Esophagus squamous epithelium (tissue), 5 donors: ENCODE measurements at places on chromosomes 7 and 10.

DNA sequence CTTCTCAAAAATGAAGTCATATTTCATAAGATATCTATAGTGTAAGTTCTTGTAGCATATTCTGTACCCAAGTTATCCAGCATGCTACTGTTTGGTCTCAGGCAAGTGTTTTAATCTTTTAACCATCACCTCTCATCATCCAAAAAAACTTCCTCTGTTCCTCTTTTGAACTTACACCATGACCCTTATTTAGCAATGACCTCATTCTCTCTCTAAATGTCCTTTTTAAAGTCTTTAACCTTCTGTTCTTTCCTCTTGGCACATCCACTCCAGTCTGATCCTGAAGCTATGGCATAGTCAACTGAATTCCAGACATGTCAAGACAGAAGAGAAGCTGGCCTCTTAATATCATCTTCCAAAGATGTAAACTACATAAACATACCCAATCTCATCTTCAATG lies 26.2 kb downstream of the PPP3CB start:
- DNase-seq, result no peak

GRCh38 chr10:90412582-90412981 lies 445.3 kb downstream of the HTR7 start:
- DNase-seq, result no peak

DNA sequence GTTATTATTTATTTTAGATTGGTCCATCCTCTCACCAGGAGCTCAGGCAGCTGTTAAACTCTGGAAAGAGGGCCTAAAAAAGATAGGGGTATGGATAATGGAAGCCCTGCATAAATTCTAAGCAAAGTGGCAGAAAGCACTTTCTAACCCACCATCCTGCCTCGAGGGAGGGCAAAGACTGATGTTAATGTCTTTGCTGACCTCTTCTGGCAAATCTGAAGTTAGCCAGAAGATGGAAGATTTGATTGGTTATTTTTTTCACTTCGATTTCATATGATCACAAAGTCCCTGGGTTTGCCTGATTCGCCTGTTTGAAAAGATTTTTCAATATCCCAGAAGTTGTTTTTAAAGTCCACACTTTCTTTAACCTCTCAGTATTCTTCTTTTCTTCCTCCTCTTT lies 24.8 kb downstream of the OR9A2 start:
- DNase-seq, result no peak

GRCh38 chr10:48941427-48942075 lies 1.9 kb upstream of the LRRC18 start:
- DNase-seq, result no peak

- DNase-seq, result no peak
These were observed 639.7 kb downstream of the AUTS2 start for GRCh38 chr7:70237831-70238575.

GRCh38 chr10:129897871-129898626 lies 66.0 kb downstream of the EBF3 start:
- no peak for DNase-seq

DNA sequence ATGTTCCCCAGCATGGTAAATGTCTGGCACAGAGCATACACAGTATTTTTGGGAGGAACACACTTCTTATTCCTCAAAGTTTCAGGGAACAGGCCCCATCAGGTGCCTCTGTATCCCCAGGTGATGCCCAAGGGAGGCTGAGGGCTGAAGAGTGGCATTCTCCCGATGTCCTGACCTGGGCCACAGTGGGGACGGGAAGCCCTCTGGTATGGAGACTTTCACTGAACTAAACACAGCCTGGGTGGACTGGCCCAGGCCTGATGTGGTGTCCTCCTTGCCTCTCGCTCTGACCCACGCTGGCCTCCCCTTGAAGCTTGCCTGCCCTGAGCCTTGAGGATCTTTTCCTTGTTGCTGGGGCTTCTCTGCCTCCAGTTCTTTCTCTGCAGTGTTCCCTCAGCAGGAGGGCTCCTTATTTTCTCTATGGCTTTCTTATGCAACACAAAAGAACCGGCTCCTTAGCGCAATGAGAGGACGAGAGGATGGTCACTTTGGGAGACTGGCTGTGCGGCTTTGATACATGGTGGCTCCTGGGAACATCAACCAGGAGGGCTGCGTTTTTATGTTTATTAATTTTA lies 157.5 kb upstream of the TNS3 start:
- no peak for DNase-seq

DNA sequence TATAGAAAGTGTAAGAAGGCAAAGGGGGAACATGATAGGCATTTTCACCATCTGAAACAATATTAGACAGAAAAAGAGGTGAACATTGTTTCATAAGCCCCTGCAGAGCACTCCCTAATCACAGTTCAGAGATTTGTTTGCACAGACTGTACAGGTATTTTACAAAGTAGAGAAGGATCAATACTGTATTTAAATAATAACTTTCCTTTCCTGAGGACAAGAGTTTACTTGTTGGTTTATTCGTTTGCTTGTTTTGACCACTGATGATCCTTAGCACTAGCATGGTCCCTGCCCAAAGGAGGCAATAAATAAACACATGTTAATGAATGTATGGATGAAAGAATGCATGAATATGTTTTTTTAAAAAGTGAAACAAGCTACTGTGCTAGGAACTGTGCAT lies 690.1 kb upstream of the COBL start:
- no peak for DNase-seq

GRCh38 chr10:130804778-130805634 lies 506.5 kb downstream of the TCERG1L start:
- no peak for DNase-seq

- no peak for DNase-seq
These were observed 115.4 kb downstream of the MLLT10 start for GRCh38 chr10:21649454-21649872.

DNA sequence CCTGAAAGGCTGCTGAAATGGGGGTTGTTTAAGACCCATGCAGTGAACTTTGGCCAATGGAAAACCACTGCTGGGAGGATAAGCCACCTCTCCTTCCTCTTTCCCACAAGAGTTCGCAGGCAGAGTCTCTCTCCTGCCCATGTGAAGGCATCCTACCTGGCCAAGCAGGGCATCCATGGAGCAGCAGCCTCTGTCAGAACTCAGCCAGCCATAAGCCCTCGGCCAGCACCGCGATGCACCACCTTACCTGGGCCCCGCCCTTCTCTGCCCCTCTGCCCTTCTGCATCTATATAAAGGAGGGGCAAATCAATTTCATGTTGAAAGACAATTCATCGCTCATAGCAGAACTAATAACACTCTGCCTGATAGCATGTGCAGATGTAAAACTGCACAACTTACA lies 6.1 kb upstream of the STK32C start:
- DNase-seq, result no peak

- DNase-seq, result no peak
These were observed 38.3 kb downstream of the C1QL3 start for GRCh38 chr10:16483241-16483917.

- no peak for DNase-seq
These were observed 58.1 kb downstream of the PRTFDC1 start for GRCh38 chr10:24894309-24894708.

DNA sequence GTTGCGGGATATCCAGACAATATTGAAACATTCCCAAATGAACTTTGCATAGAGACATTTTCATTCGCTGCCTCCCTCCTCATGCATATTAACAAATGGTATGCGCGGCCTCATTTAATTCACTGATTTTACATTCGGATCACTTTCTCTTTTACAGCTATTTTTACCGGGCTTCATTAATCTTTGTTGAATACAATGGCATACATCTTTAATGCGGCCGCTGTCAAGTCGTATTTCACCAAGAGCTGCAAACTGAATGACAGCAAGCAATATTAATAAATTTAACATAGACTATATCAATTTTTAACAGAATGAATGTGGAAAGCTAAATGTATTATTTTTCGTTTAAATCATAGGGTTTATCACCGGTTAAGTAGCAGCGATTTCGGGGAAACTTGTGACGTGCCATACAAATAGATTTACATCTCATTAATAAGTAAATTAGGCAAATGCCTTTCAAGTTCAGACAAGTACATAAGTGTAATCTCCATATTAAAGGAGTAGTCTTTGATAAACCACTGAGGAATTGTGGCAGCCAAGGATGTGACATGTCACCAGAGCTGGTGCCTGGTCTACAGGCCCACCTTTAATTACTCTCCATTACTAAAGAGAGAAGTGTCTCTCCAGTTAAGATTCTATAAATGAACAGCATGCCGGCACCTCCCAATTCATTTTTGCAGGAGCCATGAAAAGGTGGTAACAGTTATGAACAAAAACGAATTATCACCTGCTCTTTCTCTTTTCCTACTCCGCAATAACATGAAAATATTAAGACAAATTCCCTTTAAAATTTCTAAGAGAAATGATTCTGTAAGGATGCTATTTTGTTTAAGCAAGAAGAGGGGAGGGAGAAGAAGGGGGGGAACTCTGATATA lies 568.9 kb upstream of the MKI67 start:
- no peak for DNase-seq

DNA sequence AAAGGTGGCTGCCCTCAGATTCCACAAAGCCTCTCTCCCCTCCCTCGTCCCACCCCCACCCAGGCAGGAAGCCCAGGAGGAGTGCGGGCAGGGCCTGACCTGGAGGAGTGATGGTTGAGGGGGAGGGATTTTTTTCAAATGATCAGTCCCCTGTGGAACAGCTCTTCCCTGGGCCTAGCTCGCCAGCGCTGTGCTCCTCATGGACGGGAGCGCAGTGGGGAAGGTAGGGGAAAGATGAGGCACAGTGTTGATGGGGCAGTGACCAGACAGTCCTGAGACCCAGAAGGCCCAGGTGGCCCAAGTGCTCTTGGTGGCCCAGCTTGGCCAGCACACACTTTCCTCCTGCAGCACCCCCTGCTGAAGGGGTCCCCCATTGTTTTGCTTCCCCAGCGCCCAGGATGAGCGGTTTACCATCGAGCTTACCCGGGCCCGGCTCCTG lies 8.5 kb downstream of the SAP25 start:
- no peak for DNase-seq

GRCh38 chr10:47173929-47174442 lies 126.0 kb upstream of the GDF10 start:
- DNase-seq, result no peak

GRCh38 chr7:41699516-41699915 lies 3.4 kb downstream of the INHBA start:
- DNase-seq, result no peak

DNA sequence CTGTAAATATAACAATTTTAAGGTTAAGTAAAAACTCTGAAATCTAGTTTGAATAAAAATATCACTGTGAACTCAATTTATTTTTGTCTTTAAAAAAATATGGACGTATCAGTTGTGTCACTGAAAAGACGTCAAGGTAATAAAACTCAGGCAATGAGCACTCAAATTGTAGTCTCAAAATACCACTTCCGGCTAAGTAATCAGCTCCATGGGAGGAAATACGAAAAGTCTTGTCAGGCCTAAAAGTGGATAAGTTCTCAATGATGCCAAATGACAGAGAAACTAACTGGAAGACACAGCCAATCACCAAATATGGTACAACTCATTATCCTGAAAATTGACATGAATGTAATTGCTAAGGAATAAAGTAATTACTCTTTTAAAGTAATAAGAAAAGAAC lies 719 bp downstream of the CALN1 start:
- DNase-seq, result no peak

DNA sequence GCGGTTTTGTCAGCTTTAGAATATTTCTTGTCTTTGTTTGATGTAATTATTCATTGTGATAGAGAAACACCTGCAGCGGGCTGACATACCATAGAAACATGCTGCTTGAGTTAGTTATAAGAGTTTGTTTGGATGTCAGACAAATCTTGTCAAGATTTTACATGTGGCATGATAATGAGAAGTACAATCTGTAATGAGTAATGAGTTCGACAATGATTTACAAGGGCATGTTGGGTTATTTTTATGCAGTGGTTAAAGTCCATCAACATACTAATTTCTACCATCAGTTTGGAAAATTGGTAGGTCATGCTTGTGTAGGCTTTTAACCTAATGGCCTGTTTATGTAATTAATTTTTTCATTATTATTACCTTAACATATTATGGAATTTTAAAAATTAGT lies 31.3 kb downstream of the FZD1 start:
- no peak for DNase-seq

GRCh38 chr10:132846631-132847415 lies 60.9 kb upstream of the NKX6-2 start:
- DNase-seq, result no peak

GRCh38 chr7:45983720-45984255 lies 62.7 kb upstream of the IGFBP3 start:
- DNase-seq, result no peak

GRCh38 chr10:103241262-103242011 lies 4.2 kb upstream of the RPEL1 start:
- no peak for DNase-seq

DNA sequence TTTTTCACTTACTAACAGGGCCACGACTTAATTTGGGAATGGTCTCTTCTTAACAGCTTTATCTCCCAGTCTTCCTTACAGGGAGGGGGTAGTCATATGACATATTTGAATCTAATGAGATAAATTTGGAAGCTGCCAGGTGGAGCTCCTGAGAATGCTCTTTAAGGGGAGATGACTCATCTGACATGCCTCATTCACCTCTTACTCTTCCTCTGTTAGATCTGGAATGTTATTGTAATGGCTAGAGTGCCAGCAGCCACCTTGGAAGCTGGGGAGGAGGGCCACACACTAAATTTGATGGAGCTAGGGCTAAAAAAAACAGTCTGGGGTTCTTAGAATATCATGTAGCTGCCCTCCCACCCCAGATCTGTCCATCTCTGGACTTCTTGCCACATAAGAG lies 22.7 kb downstream of the HECW1 start:
- DNase-seq, result no peak

DNA sequence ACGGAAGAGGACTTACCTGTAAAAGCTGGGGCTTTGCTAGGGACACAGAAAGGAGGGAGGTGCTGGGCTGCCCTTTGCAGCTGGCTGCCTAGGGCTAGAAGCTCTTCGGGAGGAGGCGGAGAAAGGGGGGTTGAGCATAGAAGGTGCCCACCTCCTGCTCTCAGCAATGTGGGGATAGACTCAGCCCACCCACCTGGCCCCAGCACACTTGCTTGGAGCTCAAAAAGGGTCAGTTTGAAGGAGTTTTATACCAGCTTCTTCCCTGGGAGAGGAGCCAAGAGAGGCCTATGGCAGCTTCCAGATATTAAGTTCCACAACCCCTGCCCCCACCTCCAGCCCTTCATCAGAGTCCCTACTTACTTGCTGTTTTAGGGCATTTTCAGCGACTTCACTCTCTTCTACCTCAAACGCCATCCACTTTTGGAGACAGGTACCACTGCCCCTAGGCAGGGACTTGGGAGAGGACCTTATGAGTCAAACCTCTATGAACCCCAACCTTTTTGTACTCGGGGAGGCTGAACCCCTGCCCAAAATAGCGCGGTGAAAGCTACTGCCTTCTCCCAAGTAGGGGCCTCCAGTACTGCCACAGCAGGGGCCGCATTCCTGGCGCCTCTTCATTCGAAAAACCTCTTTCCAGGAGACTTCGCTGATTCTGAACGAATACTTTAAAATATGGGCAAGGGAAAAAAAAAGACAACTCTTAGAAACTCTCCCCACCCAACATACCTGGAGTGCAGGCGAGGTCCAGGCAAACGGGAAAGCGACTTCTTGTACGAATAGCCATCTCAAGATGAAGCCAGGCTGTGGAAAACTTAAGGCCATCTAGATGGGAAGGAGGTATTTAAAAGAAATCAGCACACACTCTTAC lies 1.2 kb upstream of the EVX1 start:
- no peak for DNase-seq
